ENCODE measurements at places on chromosomes 3 and 15.

DNA sequence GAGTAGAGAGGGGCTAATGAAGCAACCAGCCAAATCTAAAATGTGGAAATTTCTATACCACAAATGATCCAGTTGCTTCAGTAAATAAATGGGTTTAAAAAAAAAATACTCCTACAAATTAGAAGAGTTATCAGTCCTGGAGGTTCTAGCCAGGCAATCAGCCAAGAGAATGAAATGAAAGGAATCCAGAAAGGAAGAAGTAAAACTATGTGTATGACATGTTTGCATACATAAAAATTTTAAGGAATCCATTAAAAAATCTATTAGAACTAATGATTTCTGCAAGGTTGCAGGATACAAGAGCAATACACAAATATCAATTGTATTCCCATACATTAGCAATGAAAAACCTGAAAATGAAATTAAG, 9.6 kb downstream of the MESP2 start:
- DNase-seq: no peak

- DNase-seq: no peak
Measured at GRCh38 chr3:141405591-141405990, 37.3 kb downstream of the ZBTB38 start.

GRCh38 chr3:143720381-143720780, 127.9 kb downstream of the SLC9A9 start:
- no peak for DNase-seq

DNA sequence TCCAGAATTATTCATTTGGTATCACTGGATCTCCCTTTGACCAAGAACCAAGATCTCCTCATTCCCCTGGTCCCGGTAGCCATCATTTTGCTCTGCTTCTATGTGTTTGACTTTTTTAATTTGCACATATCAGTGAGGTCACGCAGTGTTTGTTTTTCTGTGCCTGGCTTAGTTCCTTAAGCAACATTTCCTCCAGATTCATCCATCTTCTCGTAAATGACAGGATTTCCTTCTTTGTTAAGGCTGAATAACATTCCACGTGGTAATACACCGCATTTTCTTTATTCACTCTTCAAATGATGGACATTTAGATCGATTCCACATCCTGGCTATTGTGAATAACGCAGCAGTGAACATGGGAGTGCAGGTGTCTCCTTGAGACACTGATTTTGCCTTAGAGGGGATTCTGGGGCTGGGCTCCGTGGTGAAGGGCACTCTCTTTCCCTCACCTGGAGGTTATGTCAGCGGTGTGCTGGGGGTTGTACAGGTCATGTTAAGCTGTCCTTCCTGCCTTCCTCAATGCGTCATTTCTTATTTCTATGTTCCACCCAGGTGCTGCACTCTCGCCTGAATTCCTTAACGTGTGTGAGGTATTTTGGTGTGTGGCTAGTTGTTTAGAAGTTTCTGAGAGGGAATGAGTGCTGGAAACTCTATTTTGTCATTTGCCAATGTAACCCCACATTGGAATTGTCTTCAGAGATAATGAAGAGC, 212.2 kb downstream of the LPP start:
- no peak for DNase-seq

DNA sequence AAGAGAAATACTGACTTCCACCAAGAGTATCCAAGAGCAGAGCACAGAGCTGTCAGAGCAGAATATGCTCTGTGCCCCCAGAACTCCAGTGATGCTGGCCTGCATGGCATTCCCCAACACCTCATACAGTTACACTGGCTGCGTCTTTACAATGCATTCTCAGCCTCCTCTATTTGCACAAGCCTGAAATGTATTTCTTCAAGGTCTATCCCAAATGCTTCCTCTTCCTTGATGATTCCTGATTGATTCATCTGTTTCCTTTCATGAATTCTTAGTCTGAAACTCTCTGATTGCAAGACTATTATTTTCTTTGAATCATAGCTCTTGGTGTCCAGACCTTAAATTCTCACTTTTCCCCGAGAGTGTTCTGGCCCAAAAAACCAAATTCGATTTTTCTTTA, 664.7 kb downstream of the MECOM start:
- DNase-seq: no peak

- no peak for DNase-seq
Measured at GRCh38 chr3:181660337-181660736, 51.4 kb upstream of the SOX2 start.

GRCh38 chr3:13072600-13073325, 466 bp downstream of the IQSEC1 start:
- DNase-seq: no peak

DNA sequence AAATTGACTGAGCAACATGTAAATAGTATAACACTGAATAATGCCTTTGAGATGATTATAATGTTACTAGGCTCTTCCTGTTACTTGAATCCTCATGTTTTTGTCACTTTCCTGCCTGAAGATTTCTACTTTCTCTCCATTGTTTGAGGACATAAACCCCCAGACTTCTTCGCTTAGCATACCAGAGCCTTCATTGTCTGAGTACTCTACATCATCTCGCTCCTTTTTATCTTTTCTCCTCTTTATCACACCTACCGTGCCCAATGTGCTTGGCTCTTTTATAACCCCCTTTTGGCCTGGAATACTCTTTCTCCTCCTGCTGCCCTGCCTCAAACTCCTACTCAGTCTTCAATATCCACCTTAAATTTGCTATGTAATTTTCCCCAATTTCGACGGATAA, 30.3 kb upstream of the MGA start:
- DNase-seq: no peak

DNA sequence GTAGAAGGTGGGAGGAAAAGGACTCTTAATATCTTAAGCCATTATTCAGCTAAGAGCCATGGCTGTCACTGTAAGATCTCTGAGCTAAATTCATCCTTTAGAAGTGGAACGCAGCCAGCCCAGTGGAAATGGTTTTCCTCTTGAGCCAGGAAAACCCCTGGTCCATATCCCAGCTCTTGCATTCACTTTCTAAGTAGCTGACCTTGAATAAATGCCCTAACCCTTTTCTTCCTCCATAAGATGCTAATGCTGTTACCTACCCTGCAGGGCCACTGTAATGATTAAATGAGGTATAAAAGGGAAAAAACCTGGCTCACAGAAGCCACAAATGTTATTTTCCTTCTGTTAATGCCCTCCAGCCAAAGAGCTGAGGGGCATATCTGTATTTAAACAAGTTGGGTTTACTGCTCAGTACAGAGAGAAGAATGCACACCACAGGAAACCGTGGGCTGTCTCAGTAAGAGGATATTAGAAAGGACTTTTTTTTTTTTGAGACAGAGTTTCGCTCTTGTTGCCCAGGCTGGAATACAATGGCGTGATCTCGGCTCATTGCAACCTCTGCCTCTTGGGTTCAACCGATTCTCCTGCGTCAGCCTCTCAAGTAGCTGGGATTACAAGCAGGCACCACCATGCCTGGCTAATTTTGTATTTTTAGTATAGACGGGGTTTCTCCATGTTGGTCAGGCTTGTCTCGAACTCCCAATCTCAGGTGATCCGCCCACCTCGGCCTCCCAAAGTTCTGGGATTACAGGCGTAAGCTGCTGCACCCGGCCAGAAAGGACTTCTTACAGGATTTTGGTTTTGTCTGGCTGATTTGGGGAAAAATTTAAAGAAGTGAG, 6.8 kb downstream of the UBL7 start:
- no peak for DNase-seq

GRCh38 chr15:75659928-75660645, 12.4 kb downstream of the SNX33 start:
- no peak for DNase-seq

DNA sequence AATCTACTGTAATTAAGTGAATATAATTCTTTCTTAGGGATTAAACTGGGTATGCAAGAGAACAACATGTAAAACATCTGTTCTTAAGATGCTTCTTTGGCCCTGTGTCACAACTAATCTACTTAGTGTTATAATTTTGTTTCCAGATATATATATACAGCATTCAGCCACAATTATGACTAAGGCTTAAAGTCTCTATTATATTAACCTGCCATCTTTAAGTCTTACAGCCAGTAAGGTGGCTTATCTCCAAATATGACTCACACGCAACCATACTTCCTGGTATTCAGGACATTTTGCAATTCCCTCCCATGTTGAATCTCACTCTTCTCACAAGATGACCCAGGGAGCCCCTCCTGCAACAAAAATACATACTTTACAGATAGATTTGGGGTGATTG, 6.6 kb upstream of the KBTBD8 start:
- DNase-seq: no peak

GRCh38 chr3:136353461-136353860, 103.3 kb downstream of the PCCB start:
- DNase-seq: no peak

DNA sequence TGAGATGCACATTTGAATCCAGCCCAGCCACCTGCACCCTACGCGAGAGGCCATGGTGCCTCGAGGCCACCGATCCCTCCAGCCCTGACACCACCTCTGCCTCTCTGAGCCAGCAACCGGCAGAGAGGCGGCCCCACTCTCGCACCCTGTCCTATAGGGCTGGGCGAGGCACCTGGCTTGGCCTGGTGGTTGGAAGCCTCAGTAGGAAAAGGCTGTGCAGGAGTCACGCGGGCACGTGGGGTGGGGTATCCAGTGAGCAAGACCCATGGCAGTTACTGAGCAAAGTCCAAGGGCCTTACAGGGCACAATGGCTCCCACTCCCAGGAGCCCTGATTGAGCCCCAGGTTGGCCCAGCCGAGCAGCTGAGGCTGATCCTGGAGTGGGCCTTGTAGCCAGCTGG, 12.4 kb upstream of the DUSP7 start:
- DNase-seq: no peak

DNA sequence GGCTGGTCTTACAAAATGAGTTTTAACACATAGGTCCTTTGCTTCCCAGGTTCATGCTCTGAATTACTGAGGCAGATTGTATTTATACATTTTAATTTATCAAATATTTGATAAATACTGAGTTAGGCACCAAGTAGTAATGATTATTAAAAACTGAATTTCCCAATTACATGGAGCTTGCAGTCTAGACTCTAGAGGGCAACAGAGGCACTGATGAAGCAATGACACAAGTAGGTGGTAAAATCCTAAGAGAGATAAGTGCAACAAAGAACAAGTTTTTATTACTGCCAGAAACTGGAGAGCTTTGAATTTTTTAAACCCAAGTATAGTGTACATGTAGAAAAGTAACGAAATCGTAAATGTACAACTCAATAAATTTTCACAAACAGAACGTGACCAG, 406.2 kb upstream of the RARB start:
- DNase-seq: peak; percentile 26

DNA sequence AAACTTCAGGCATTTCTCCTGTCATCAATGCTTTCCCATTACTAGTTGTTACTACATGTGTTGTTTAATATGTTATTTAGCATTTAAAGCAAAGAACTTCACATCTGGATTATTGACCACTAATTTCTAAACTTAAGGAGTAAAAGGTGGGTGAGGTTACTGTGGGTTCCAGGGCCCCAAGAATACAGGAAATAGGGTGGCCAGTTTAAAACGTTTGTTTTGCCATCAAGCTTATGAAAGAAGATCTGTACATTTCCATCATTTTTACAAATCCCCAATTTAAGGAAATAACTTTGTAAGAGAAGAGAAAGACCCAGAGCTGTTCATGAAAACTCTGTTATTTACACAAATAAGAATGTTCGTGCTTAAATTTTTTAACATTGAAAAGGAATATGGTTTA, 54.5 kb upstream of the ACKR4 start:
- no peak for DNase-seq

DNA sequence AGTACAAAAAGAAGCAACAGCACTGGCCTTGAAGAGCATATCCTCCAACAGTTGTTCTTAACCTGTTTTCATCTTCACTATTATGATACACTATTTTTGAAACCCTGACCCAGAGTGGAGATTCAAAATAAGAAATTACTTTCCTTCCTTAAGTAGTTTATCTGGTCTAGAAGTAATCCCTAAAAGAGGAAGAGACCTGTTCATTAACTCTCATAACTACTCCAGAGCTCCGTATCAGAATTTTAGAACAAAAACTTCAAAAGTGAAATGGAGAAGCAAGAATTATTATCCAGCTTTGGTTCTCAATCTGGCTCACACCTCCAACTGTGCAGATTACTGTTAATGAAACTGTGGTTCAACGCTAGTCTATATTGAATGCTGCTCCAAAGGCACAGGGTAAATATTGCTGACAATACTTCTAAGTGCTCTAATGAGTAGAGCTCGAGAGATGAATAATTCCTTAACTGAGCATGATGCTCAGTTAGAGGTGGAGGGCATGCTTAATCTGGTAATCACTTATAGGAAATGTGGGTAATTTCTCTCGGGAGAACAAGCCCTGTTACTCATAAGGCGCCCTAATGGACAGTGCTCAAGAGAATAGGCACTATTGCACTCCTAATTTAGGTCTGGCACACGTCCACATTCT, 5.2 kb downstream of the LCMT2 start:
- DNase-seq: no peak
